ENCODE measurements at places on chromosomes 3 and 15.

DNA sequence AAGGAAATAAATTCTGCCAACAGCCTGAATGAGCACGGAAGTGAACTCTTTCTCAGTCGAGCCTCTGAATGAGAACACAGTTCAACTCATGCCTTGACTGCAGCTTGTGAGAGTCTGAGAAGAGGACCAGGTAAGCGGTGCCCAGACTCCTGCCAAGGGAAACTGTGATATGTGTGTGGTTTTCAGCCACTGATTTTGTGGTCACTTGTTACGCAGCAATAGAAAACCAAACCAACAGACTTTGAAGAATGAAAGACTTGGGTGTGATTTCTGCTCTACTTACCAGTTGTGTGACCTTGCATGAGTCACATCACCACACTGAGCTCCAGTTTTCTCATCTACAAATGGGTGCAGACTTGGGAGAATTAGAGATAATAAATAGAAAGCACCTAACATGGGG is 30.6 kb upstream of the FAM107A start:
- DNase-seq: no peak

GRCh38 chr15:96412906-96413231 is 82.4 kb downstream of the NR2F2 start:
- no peak for DNase-seq

DNA sequence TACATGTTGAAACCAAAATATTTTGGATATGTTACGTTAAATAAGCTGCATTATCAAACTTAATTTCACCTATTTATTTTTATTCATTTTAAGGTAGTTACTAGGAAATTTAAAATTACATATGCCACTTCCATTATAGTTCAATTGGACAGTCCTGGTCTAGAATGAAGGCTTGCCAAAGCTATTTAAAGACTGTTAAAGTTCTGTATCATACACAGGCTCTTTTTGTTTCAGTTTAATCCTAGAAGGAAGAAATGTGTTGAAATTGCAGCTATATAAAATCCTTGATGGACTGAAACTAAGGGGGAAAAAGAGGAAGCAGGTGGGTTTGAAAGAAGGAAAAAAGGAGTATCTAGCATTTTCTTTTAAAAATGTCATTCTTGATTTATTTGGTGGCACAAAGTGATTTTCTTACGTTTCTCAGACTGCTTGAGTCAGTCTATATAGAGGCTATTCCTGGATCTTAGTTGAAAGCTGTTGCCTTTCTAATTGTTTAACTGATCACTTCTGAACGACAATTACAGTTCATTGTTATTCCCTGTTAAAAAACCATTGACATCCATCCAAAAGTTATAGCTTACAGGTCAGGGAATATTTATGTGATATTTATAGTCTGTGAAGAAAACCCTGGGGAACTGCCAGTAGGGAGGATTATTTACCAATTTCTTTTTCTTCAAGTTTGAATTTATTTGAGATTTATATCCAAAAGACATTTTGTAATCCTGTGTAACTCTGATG is 195.0 kb downstream of the RORA start:
- DNase-seq: no peak

- DNase-seq: no peak
These were observed 727.7 kb upstream of the GOLIM4 start for GRCh38 chr3:168823466-168823865.

DNA sequence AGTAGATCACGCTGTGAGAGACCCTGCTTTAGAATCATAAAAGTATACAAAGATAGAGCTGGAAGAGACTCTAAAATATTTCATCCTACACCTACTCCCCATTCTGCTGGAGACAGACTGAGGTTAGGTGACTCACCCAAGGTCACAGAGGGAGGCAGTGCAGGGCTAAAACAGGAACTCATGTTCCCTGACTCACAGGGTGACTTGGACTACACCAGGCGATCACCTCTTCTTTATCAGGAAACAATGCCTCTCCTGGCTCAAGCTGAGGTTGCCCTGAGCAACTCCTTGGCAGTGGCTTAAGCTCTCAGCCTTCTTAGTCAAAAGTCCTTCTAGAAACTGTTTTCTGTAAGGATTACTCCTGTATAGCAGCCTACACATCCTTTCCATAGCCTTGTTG is 26.4 kb upstream of the TNFAIP8L3 start:
- no peak for DNase-seq

All from activated T-helper 1 cell treated with anti-CD3 and anti-CD28 coated beads, Interleukin-2, amount 50 U/mL, for 16 hours (primary cell).